ENCODE measurements at places on chromosomes 16 and 17.

GRCh38 chr17:32542186-32542585, 55.4 kb downstream of the CDK5R1 start:
- no peak for DNase-seq

DNA sequence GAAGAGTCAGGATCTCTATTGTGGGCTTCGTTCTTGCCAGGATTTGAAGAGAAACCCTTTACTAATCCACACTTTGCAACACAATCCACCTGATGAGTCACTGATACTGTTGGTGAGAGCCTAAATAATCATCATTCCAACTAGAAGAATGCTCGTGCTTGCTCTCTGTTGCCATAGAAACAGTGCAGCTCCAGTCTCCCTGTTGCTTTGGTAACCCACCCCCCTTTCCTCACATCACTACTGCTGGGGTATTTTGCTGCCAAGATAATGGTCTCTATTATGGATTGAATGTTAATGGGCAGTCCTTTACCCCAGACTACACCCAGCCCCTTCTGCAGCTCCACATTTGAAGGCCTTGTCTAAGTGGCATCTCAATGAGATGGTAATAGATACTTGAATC, 190.4 kb downstream of the ABCC12 start:
- peak; percentile 22 for DNase-seq

GRCh38 chr16:28596840-28597691, at the start of gene SULT1A2:
Gene SULT1A2, minus strand, starts transcription at chr16:28597050. Its CDS starts 1,120 bp downstream, at chr16:28595930.
- DNase-seq = no peak

- DNase-seq = no peak
These were observed 15.6 kb upstream of the BCAR1 start for GRCh38 chr16:75266738-75267630.

Data from astrocyte of the spinal cord (primary cell).